SW480 (cell line): ENCODE measurements at places on chromosomes 16 and 17.

DNA sequence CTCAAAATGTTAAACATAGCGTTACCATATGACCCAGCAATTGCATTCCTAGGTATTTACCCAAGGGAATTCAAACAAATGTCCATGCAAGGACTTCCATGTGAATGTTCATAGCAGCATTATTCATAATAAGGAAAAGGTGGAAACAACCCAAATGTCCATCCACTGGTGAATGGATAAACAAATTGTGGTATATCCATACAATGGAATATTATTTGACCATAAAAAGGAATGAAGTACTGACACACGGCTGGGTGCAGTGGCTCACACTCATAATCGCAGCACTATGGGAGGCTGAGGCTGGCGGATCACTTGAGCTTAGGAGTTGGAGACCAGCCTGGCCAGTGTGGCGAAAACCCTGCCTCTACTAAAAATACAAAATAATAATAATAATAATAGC is 24.1 kb upstream of the GOSR2 start:
- no peak for DNase-seq

- no peak for DNase-seq
Observed at GRCh38 chr16:60413969-60414368, 1622.3 kb downstream of the CDH8 start.

- DNase-seq = no peak
Observed at GRCh38 chr17:51508048-51508447, 247.7 kb downstream of the UTP18 start.

GRCh38 chr17:32155896-32156295 is 13.6 kb downstream of the RHOT1 start:
- no peak for DNase-seq

GRCh38 chr16:89325861-89326471 is 108.5 kb downstream of the ZNF778 start:
- DNase-seq = no peak

DNA sequence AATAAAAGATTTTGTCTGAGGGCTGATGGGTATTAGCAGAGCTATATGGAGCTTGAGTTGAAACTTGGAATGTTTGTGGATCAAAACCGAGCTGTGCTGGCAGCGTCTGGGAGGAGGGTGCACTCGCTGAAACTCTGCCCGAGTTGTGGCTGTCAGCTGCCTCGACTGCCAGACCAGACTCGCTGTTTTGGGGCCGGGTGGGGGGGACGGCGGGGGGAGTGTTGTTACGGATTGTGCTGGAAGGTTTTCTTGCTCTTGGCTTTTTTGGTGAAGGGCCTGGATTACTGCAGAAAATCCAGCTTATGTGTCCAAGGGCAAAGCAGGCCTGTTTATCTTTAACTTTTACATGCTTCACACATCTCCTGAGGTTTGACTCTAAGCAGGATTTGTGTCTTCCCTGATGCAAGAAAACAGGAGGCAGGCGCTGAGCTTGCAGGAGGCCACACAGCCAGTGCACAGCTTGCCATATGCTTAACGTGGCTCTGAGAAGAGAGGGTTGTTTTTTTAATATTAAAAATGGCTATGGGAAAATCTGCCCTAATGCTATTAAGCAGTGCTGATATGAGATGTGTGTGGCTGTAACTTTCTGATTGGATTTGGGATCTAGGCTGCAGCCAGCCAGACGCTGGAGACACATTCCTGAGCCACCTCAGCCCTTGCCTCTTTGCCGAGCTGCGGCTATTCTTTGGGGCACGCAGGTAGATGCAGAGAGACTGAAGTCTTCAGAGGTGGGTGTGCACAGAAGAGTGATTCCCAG is 20.5 kb upstream of the RPTOR start:
- no peak for DNase-seq

DNA sequence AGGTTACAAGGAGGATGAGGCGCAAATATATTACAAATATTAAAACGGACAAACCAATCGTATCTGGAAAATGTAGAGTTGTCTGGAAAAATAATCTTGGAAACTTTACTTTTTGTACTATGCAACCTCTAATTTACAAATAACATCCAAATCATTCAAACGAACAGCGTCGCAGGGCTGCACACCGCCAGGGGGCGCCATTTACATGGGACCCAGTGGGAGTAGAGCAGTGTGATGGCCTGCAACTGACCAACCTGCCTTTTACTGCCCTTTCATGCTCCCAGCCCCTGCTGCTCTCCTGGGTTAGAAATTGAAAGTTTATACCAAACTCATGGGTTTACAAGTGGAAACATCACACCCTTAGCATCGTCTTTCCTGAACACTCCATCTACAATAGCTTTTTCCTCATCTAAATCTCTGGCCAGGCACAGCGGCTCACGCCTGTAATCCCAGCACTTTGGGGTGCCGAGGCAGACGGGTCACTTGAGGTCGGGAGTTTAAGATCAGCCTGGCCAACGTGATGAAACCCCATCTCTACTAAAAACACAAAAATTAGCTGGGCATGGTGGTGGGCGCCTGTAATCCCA is 10.0 kb downstream of the PITPNC1 start:
- peak; percentile 37 for DNase-seq

- DNase-seq = no peak
Observed at GRCh38 chr16:69935278-69935711, 15.8 kb upstream of the CLEC18A start.

DNA sequence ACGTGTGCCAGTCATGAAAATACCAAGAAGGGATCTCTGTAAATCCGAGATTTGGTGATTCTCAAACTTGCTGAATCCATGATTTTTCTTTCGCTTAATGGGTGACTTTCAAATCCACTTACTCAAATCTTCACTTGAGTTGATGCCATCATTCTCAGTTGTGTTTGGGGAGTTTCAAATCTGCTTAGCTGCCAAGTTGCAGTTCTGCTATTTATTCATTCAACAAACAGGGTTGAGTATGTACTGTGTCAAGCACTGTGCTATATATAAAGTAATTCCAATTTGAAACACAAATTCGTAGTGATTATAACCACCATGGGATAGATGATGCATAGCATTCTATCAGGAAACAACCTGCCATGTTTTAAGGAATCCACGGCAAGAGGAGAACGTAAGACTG is 394.3 kb downstream of the CDH13 start:
- DNase-seq = no peak
